Bone marrow (tissue), 2 donors: ENCODE measurements at places on chromosomes 7 and 10.

- no peak for DNase-seq
These were observed 318.4 kb downstream of the GLRX3 start for GRCh38 chr10:130454543-130455000.

DNA sequence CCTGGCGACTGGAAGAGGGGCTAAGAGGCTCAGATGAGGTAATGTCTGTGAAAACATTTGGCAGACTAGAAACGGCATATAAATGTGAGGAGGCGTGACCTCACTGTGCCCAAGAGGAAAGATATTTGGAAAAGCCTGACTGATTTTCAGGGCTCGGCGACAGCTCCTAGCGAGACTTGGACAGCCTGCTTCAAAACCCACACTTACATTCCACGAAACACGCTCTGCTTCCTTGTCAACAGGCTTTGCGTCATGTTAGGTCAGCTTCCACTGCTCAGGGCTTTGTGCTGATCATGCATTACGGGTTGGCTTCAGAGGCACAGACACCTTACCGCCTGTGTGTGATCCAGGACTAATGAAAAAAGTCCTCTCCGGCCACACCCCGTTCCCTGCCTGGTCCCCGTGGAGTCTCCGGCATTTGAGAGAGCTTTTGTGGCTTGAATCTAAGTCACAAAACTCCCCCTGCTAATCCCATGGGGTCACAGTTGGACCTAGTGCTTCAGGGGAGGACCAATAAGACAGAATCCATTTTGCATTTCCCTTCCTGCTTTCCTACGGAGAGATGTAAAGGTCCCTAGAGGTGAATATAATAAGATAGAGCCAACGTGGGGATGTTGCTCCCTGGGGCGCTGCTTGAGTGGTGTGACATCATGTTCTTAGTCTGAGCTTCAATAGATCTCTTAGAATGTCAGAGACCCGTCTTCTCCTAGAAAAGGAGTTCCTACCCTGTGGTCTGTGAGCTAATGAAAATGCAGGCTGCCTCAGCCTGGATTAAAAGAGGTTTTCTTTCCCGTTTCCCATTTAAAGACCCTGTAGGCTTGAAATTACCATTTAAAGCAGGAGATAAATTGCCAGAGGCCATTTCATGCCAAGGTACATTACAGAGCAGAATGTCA, 25.5 kb downstream of the FGFBP3 start:
- no peak for DNase-seq

- DNase-seq, result no peak
These were observed 63.2 kb upstream of the BMPER start for GRCh38 chr7:33842150-33842549.

DNA sequence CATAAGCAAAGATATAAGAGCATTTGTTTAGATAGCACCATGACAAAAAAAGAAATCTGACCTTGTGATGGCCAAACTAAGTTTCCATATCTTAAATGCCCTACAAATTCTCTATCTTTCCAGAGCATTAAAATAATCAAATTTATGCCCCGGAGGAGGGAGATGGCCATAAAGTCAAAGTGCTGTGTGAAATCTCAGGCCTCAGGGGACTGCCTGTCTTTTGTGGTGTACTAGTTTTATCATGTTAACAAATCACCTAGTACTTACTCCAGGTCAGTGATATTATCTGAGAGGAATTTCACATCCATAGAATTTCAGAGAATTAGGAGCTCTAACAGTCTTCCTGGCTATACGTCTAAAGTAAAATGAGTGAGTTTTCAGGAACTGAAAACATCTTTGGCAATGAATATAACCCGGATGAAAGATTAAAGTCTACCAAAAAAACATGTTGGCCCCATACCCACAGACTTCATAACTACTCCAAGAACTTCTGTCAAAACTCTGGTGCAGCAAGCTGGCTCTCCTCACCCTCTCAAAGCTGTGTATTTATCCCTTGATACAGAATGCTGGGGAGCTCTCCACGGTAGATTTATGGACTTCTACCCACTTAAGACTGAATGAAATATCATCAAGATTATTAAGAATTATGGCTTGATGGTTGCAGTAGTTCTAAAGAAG, 682.8 kb downstream of the SORCS1 start:
- no peak for DNase-seq

- DNase-seq, result no peak
These were observed 135.0 kb downstream of the CDH23 start for GRCh38 chr10:71531485-71532446.

GRCh38 chr7:67484244-67484751, 487.7 kb downstream of the TYW1 start:
- DNase-seq, result no peak

- no peak for DNase-seq
These were observed 31.8 kb upstream of the HMX3 start for GRCh38 chr10:123103944-123104343.

DNA sequence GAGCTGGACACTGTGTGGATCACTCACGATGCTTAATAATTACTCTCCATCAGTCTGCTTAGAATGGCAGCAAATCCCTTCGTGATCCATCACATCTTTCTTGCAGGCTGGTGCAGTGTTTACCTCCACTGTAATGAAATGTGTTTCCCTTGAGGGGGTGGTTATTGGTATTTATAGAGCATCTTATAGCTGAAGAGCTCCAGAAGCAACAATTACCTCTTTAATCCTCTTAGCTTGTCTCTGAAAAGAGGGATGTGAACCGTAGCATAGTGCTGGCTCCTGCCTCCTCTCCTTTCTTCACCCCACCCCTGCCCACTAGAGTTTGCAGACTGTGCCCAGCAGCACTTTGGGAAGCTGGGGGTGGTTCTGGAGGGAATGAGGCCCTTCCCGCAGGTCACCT, 132.6 kb downstream of the CAMK1D start:
- no peak for DNase-seq

- no peak for DNase-seq
These were observed 760 bp upstream of the FOXK1 start for GRCh38 chr7:4681218-4681851.

DNA sequence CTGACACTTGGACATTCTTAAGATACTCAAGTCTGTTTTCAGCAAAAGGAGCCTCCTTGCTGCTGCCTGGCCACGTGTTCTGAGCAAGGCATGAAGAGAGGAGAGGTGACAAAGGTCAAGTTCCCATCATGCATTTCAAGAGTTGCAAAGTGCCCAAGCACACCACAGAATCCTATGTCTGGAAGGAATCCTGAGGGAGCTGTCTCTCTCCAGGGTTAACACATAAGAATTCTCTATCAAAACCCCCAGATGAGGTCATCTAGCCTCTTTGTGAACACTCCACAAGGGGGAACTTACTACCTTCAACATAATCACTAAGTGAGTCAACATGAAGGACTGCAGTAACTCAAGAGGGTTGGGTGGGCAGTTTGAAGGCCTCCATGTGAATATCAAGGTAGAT, 155.5 kb downstream of the RNF216 start:
- no peak for DNase-seq

DNA sequence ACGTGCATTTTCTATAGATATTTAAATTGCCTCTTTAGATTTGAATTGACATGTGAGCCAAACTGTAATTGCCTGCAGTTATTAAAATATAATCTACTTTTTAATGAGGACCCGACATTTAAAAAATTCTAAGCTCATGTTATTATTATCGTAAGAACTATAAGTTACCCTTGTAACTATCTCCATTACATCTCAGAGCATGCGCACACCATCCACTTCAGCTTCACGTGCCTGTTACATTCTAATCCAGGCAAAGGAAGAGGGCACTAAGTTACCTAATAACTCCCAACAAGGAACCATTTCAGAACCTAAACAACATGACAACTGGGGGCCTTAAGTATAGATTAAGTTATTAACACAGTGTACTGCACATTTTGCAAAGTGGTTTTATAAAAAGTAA, 509.0 kb upstream of the DPP6 start:
- no peak for DNase-seq

DNA sequence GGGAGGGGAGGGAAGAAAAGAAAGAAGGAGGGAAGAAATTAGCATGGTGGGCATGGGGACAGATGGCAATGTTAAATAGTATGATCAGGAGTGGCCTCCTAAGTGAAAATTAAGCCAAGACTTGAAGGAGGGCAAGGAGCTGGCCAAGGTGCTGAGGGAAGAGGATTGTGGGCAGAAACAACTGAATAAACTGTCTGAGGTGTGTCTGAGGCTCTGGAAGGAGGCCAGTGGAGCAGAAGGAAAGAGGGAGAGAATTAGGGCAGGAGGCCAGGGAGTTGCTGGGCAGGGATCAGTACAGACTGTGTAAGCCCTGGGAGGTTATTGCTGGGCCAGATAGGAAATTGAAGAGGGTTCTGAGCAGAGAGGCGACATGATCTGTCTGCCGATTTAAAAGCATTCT, 40.6 kb upstream of the VKORC1L1 start:
- no peak for DNase-seq

GRCh38 chr7:71595176-71595575, 463.2 kb downstream of the GALNT17 start:
- no peak for DNase-seq

DNA sequence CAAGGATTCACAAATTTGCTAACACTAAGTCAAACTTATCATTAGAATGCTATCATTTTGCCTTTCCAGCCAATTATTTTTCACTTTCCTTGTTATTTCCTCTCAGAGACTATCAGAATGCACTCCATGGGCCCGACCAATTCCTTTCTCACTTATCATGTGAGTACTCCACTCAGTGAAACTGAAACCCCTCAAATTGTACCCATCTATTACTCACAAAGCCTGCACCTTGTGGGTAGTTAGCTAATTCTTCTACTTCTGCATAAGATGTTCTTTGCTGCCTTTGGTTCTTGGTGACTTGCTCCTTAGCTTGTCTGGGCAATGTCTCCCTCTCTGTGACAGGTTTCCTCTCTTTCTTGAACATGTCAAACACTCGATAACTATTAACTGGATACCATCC, 35.2 kb upstream of the MBL2 start:
- no peak for DNase-seq

DNA sequence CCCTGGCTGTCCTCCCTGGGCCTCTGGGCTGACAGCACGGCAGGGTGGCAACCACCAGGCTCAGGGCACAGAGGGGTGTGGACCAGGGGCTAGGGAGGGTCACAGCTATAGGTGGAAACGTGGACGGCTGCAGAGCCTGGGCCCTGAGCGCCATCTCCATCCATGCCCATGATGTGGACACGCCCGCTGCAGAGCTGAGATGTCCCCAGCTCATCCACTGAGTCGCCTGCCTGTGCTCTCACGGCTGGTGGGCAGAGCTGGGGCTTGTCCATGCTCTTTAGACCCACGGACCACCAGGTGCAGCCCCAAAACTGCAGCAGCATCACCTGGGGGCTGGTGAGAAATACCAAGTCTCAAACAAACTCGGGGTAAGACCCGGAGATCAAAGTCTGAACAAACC, 16.1 kb downstream of the TECPR1 start:
- DNase-seq, result no peak

- no peak for DNase-seq
These were observed 400.0 kb upstream of the CELF2 start for GRCh38 chr10:10617686-10618085.

- DNase-seq, result peak; percentile 31
These were observed 311.2 kb downstream of the RNLS start for GRCh38 chr10:88271761-88272543.

GRCh38 chr7:108818742-108819141, 249.1 kb downstream of the DNAJB9 start:
- DNase-seq, result no peak

DNA sequence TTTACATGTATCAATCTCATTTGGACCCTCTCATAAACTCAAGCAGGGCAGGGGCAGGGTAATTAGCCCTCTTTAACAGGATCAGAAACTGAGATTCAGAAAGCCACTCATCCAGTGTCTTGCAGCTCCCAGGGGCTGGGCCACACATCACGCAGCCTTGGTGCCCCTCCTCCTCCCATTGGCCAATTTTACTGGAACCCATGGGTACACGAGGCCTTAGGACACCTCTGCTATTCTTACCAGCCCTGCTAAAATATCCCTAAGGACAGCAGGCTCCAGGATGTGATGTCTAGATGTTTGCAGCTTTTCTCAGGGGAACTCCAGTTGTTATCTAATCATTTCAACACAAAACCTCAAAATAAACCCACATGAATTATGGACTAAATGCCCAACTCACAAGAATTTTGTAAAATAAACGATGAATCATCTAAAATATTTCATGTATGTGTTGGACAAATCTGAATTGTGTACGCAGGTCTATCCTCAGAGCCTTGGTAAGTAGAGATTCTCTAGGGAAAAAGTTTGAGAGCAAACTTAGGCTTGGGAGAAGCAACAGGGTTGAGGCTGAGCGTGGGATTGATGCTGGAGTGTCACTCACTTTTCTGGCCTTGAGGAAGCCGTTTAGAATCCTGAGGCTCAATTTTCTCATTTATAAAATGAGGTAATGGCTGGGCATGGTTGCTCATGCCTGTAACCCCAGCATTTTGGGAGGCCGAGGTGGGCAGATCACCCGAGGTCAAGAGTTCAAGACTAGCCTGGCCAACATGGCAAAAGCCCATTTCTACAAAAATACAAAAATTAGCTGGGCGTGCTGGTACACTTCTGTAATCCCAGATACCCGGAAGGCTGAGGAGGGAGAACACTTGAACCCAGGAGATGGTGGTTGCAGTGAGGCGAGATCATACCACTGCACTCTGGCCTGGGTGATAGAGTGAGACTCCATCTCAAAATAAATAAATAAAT, 69.7 kb upstream of the TNS3 start:
- no peak for DNase-seq

DNA sequence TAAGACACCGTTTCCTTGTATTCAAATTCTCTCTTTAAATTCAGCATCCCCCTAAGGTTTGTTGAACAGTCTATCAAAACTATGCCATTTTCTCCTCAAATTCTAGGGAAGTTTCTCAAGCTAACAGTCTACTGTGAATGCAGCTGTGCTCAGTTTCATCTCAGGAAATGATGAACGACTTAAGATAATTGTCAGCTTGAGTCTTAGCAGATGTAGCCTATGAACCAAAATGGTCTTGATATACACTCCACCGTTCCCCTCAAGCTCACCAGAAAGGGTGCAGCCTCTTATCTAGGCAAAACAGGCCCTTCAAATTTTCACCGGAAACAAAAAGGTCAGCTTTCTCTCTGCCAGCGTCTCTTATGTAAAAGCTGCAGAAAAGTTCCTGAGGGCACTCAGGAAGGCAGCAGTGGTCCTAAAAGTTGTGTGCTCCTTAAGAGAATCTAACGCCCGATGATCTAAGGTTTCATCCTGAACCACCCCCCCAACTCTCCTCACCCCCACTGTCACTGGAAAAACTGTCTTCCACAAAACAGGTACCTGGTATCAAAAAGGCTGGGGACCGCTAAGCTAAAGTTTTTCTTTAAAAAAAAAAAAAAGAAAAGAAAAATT, 2.1 kb downstream of the DNAJC9 start:
- peak; percentile 71 for DNase-seq

- no peak for DNase-seq
These were observed 19.6 kb downstream of the ANXA11 start for GRCh38 chr10:80185578-80186299.

GRCh38 chr7:95780665-95781064, 8.3 kb downstream of the DYNC1I1 start:
- DNase-seq, result no peak

- DNase-seq, result no peak
These were observed 14.4 kb upstream of the TTYH3 start for GRCh38 chr7:2617325-2617905.

GRCh38 chr7:126685018-126685573, 567.6 kb downstream of the GRM8 start:
- DNase-seq, result no peak

- no peak for DNase-seq
These were observed 64.8 kb downstream of the FAM53B start for GRCh38 chr10:124679401-124679800.

GRCh38 chr7:1562597-1563051, 6.6 kb upstream of the TMEM184A start:
- DNase-seq, result no peak
